ENCODE measurements at places on chromosomes 3 and 15.

- no peak for DNase-seq
Measured at GRCh38 chr3:134854254-134854653, 59.2 kb downstream of the EPHB1 start.

DNA sequence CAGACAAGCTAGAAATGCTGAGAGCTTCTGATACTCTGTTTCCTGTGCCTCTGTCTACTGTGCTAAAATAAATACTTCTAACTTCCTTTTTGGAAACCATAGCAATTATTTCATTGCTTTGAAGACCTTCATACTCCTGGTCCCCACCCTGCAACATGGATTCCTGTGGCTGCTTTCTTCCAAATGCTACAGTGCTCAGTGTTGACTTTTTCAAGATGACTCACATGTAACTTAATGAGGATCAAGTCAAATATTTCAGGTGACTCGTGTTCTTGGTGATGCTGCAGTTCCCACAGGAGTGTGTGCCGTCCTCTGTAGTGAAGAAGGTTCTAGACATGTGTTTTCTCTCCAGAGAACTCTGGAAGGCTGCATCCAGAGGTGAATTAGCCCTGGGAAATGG lies 288.6 kb downstream of the CLSTN2 start:
- no peak for DNase-seq

DNA sequence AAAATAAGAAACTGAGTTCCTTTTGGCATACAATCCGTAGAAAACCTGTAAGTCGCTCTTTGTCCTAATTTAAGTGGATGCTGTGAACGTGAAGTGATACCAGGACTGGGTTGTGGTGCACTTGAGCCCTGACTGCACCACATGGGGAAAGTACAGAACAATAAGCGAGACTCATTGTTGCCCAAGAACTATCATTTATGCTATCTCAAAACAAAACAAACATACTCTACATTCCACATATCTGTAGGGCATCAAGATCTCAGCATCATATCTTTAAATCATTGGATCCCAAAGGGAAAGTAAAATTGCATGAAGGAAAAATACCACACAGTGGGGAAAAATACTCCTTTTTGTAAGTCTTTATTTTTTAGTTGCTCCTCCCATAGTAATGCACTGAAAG lies 580.3 kb downstream of the MECOM start:
- no peak for DNase-seq

- DNase-seq: no peak
Measured at GRCh38 chr15:46461416-46461815, 826.6 kb downstream of the SQOR start.

GRCh38 chr3:194133661-194134230 lies 2.2 kb upstream of the HES1 start:
- DNase-seq: no peak

DNA sequence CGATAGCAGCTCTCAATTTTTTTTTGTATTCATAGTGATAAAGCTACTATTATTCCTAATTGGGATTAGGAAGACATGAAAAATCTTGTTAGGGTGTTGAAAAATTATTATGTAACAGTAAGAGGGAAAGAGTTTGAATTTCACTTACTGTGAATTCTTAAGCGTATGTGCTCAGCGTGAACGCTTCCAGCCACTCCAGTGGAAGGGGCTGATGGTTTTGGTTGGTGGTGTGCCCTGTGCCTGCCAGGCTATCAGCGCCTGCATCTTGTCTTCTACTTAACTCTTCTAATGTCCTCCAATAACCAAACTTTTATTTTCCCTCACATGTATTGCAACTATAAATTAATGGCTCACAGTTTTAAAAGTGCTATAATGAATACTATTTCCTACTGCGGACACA lies 22.5 kb downstream of the CDIN1 start:
- no peak for DNase-seq

DNA sequence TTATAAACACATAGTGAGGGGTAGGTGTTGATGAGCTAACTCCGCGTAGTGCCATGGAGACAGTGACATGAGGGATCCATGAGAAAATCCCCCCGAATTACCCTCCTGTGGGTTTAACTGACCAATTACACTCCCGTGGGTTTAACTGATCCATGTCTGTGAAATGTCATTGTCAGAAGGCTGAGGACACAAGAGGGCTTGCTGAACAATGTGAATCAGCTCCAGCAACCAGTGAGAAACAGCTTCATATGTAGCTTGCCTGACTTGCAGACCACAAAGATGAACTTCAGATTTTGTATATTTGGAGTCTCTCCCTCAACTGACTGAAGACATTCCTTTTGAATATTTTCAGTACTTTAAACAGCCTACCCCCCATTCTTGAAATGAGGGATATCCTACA lies 144.9 kb downstream of the FBN1 start:
- no peak for DNase-seq

DNA sequence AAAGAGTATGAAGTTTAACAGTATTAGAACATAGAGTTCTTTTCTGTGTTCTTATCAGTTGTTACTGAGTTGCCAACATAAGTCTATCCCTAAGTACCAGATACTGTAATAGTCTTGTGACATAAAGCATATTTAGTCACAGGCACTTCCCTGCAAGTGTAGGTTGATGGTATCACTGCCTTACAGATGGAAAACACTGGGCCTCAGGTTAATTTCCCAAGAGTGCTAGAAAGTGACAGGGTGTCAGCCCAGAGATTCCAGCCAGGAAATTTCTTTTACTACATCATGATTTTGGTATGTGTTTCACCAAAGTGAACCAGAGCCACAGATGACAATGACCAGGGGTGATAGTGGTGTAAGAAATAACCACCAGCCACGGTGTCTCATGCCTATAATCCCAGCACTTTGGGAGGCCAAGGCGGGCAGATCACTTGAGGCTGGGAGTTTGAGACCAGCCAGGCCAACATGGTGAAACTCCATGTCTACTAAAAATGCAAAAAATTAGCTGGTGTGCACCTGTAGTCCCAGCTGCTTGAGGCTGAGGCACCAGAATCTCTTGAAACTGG lies 3.2 kb downstream of the EIF1B start:
- DNase-seq: no peak

DNA sequence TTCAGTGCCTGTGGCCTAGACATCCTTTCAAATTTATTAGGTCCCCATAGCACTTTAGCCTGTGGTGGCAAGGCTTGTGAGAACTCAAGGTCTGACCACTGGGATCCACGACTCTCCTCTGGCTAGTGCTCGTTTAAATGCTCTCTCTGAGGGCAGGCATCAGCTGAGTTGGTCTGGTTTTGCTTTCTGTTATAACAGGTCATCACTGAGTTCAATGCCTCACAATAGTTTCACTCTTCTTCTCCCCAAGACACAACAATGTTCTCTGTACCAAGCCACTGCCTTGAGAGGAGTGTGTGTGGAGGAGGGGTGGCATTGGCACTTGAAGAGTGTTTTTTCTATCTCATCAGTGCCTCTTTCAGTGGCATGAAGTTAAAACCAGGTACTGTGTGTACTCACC lies 7.6 kb downstream of the OR5K4 start:
- DNase-seq: no peak

DNA sequence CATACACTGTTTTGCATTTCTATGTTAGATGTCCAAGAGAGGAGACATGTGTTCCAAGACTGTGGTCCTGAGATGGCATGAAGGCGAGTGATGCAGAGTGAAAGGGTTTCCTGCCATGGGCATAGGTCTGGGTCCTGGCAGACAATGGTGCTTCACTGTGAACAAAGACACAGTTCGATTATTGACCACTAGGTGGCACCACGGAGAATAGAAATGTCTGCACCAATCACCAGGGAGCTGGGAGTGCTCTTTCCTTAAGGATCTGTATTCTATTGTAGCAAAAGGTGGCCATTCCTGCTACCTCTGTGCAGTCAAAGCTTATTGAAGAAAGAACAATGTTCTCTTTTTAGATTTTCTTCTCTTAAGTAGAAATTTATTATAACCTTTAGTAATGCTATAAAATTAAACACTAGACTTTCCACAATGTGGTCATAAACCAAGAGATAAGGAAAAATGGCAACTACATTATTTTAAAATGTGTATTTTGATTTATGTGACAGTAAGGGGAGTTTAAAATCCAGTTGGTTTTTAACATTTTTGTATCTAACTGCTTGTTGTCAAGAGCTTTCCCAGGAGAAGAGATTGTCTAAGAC lies 88.7 kb downstream of the GABRG3 start:
- no peak for DNase-seq

GRCh38 chr3:40631341-40631995 lies 106.7 kb downstream of the ZNF621 start:
- DNase-seq: no peak

- DNase-seq: no peak
Measured at GRCh38 chr3:44019736-44020135, 221.9 kb upstream of the TOPAZ1 start.

- no peak for DNase-seq
Measured at GRCh38 chr3:72280876-72281275, 495.9 kb upstream of the PROK2 start.
